ENCODE measurements at places on chromosomes 1 and 21. TPM values are rescaled to one million over a fixed set of nuclear protein-coding genes. Genes with fewer than 3 reads are reported as not detected.

GRCh38 chr21:25639551-25640201, 618 bp downstream of the JAM2 start:
- peak; percentile 65 for DNase-seq

DNA sequence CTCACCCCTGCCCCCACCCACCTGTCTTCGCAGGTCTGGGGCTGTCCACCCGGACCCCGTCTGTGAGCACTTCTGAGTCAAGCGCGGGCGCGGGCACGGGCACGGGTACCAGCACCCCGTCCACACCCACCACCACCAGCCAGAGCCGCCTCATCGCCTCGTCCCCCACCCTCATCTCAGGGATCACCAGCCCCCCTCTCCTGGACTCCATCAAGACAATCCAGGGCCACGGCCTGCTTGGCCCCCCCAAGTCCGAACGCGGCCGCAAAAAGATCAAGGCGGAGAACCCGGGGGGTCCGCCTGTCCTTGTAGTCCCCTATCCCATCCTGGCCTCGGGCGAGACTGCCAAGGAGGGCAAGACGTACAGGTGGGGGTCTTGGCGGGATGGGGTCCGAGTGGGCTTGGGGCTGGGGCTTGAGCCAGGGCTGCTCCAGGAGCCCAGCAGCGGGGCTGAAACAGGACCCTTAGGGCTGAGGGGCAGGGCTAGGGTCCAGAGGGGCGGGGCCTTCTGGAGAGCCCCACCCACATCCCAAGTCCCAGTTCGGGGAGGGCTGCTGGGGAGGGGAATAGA, 23.9 kb downstream of the ZNF362 start:
- DNase-seq = peak; percentile 50

- no peak for DNase-seq
Observed at GRCh38 chr1:108096089-108096488, 104.1 kb downstream of the SLC25A24 start.

GRCh38 chr1:1670866-1671265, 12.1 kb upstream of the CDK11B start:
- no peak for DNase-seq

GRCh38 chr1:78092643-78093042, 46.9 kb downstream of the GIPC2 start:
- DNase-seq = no peak

HLX gene
- 0.53 TPM for total RNA-seq

- peak; percentile 48 for DNase-seq
Observed at GRCh38 chr1:28591708-28592320, at the start of gene RAB42. RAB42 (plus strand) TSS chr1:28592265; CDS start chr1:28592512, 247 bp downstream.

GSTM1 gene
- not detected for total RNA-seq

Data from WTC11 (cell line).